ENCODE measurements at places on chromosomes 12 and 14.

DNA sequence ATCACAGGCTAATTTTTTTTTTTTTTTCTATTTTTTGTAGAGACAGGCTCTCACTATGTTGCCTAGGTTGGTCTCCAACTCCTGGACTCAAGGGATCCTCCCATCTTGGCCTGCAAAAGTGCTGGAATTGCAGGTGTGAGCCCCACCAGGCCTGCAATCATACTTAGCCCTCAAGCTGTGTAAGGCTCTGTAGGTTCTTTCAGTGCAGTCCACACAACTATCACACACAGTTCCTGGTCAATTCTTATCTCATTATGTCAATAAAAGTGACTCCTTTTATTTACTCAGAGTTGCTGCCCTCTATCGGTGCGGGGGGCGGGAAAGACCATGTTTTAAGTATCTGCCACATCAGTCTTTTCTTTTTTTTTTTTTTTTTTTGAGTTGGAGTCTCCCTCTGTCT, 29.0 kb downstream of the SLC2A3 start:
- DNase-seq, result peak; percentile 44

DNA sequence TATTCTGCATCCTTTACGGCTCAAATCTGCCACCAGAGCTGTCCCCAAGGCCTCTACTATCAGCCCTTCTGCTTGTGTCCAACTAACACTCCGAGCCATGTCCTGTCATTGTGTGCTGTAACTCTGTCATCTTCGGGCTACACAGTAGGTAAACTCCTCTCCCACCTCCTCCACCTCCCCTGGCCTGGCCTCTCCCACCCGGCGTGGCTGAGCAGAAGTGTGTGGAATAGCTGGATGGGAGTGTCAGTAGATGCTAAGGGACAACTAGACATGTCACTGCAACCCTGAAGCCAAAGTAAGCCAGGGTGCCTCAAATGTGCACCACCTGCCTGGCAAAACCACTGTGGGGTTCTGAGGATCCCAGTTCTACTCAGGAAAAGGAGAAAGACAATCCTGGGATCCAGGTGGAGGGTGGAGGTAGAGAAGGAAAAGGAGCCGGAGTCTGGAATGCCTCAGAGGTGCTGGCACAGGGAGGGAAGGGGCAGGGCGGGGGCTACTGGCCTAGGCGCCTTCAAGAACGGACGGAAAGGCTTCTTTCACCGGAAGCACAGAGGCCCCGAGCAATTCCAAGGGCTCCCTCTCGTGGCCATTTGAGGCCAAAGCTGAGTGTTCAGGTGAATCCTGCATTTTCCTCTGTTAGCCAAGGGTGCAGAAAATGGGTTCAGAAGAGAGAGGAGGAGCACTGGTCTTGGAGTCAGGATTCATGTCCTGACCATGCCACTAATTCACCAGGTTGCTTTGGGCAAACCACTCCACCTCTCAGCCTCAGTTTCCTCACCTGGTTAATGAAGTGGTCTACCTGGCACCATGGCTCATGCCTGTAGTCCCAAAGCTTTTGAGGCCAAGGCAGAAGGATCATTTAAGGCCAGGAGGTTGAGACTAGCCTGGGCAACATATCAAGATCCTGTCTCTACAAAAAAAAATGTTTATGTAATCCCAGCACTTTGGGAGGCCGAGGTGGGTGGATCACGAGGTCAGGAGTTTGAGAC, 20.5 kb upstream of the FAM181A start:
- peak; percentile 61 for DNase-seq

- DNase-seq, result no peak
Measured at GRCh38 chr14:49908433-49908782, 15.5 kb downstream of the ARF6 start.

DNA sequence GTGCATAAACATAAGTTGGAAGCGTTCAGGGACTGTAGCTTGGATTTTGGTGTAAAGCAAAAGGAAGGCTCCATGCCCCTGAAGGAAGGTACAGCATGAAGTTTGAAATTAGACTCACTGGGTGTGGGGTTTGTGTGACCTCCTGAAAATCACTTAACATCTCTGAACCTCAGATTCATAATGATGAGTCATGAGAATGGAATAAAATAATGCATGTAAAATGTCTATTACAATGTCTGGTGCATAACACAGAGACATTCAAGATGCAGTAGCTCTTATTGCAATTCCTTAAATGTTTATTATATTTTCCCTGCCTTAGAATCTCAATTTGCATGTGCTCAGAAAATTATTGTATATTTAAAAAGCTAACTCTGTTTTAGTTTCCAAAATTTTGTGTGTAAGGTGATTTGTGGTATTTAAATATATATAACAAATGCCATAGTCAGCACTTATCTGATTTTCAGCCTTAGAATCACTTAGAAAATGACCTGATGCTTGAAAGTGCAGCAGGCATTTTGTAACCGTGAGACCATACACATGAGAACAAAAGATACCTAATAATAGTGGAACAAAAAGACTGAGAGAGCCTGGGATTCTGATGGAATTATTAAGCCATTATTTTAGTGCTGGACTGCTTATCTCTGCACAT, 66.3 kb downstream of the E2F7 start:
- DNase-seq, result no peak

- DNase-seq, result no peak
Measured at GRCh38 chr14:61380984-61381383, 59.6 kb downstream of the PRKCH start.

GRCh38 chr12:116299064-116299463, 21.6 kb upstream of the MED13L start:
- no peak for DNase-seq

GRCh38 chr14:60273956-60274355, 24.9 kb downstream of the PPM1A start:
- no peak for DNase-seq

- no peak for DNase-seq
Measured at GRCh38 chr12:24851341-24851740, 97.6 kb downstream of the BCAT1 start.

GRCh38 chr14:60904381-60904780, 76.5 kb downstream of the TRMT5 start:
- no peak for DNase-seq

DNA sequence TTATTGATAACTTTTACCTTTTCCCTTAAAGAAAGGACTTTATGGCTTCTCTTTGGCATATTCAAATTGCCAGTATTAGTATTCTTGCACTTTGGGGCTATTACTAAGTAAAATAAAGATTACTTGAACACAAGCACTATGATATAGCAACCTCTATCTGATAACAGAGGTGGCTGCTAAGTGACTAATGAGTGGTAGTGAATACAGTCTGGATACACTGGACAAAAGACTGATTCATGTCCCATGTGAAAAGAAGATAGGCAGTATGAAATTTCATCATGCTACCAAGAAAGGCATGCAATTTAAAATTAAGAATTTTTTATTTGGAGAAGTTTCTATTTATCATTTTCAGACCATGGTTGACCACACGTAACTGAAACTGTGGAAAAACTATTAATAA, 399.9 kb downstream of the FSCB start:
- DNase-seq, result no peak

DNA sequence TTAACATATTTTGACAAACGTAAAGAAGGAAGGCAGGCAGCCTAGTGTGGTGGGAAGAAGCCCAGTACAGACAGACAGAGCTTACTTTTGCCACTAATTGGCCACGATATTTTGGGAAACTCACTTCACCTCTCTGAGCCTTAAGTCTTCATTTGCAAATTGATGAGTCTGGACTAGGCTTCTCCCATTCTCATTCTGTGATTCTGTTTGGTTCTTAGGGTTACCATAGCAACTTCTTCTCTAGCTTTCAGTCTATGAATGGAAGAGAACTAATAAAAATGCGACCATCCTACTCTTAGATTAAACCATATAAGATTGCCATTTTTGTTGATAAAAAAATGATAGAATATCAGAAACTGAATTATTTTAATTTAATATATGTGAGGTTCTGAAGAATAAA, 210.5 kb downstream of the SNAPC1 start:
- no peak for DNase-seq

- no peak for DNase-seq
Measured at GRCh38 chr12:123063535-123063934, 83.1 kb downstream of the ARL6IP4 start.

DNA sequence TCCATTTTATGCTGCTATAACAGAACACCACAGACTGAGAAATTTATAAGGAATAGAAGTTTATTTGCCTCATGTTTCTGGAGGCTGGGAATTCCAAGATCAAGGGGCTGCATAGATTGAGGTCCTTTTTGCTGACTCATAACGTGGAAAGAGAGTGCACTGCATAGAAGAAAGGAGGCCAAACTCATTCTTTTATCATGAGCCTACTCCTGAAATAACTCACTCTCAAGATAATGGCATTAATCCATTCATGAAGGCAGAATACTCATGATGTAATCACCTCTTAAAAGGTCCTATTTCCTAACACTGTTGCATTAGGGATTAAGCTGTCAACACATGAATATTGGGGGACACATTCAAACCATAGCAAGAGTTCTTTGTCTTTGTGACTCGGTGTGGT, 60.0 kb upstream of the FBXO33 start:
- DNase-seq, result peak; percentile 49

DNA sequence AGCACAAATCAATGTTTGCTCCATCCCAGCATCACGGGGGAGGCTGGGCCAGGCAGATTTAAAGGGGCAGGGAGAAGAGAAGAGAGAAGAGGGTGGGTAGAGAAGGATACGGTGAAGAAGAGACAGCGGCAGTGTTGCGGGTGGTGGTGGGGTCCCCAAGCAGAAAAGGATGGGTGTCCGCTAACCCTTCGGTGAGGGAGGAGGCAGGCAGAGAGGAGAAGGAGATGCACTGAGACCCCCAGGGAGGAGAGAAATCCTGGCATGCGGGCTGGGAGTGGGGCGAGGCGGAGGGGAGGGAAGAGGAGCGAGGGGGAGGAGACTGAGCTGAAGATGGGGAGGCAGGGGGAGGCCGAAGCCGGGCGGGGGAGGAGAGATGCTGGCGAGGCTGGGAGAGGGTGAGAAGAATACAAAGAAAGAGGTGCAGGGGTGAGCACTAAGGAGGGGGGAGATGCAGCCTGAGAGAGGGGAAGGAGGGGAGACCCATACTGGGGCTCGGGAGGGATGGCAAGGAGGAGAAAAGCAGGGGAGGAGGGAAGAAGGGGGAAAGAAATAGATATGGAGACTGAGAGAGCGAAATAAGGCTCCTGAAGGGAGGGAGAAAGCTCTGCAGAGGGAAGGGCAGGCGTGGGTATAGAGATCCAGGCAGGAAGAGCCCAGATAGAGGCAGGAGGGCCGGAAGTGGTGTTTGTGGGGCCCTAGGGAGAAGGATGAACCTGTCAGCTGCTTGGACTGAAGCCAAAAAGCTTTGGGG, at the start of gene JPH4:
Gene JPH4 (minus strand): TSS at position 231 of the 751 bp plus-strand sequence. CDS start 1,337 bp downstream, outside the sequence.
- DNase-seq, result no peak

All from GM03348 (cell line).